ENCODE measurements at places on chromosomes 4 and X.

DNA sequence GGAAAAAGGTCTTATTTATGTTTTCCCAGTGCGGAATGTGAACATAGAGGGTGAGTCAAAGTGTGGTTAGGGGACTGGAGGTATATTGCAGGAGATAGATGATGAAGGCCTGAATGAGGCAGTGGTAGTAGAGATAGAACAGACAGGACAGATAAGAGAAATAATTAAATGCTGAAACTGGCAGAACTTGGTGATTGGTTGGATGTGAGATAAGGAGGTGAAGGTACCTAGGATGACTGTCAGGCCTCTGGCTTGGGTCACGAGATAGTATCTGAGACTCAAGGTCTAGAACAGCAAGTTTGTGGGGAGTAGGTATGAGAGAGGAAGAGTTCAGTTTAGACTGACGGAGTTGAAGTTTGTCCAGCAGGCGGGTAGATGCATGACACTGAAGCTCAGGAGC is 3.5 kb downstream of the MND1 start:
- no peak for DNase-seq

DNA sequence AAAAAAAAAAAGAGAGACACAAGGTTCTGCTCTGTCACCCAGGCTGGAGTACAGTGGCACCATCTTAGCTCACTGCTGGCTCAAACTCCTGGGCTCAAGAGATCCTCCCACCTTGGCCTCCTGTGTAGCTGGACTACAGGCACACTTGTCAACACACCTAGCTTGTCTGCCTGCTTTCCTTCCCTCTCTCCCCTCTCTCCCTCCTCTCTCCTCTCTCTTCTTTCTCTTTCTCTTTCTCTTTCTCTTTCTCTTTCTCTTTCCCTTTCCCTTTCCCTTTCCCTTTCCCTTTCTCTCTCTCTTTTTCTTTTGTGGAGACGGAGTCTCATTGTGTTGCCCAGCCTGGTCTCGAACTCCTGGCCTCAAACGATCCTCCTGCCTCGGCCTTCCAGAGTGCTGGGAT is 132.1 kb downstream of the DIPK2B start:
- peak; percentile 40 for DNase-seq

GRCh38 chr4:153399358-153399757 is 54.9 kb downstream of the MND1 start:
- no peak for DNase-seq

DNA sequence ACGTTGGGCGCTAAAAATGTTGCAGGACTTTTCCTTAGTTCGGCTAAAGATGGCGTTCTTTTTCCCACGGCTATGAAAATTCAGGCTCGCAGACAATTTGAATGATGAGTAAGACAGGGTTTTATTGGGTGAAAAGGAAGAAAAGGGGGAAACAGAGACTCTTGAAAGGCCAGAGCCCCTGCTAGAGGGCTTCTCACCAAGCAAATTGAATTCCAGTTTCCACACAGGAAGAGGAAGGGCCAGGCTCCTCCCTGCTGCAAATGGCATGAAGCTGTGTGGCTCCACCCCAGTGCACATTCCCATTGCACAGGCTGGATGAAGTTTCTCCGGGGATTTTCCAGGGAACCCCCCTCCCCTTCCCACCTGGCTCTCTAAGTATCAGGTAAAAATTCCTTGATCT is 210.9 kb downstream of the KLHL4 start:
- DNase-seq = no peak

DNA sequence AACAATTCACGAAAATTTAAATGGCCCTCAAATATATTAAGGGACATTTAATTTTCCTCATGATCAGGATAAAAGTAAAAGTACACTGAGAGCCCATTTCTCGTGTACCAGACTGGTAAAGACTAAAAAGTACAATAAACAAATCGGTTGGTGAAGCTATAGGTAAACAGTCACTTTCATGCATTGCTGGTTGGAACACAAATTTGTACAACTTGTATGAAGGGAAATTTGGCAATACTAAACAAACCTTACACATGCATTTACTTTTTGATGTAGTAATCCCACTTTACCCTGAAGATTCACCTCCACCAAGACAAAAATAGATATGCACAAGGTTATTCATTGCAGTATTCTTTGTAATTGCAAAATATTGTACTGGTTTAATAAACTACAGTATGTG is 31.4 kb upstream of the MBNL3 start:
- no peak for DNase-seq

DNA sequence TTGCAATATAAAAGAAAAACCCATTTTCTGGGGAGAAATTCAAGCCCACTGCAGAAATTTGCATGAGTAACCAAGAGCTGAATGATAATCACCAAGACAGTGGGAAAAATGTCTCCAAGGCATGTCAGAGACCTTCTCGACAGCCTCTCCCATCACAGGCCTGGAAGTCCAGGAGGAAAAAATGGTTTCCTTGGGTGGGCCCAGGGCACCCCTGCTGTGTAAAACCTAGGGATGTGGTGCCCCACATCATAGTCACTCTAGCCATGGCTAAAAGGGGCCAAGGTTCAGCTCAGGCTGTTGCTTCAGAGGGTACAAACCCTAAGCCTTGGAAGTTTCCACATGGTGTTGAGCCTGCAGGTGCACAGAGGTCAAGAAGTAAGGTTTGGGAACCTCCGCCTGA is 108.4 kb downstream of the FAT4 start:
- DNase-seq = no peak
